ENCODE measurements at places on chromosomes 1 and 21.

GRCh38 chr1:110308247-110308646 lies 30.9 kb upstream of the RBM15 start:
- no peak for DNase-seq

- peak; percentile 4 for DNase-seq
These were observed 1048.1 kb downstream of the BRINP3 start for GRCh38 chr1:189429610-189430009.

DNA sequence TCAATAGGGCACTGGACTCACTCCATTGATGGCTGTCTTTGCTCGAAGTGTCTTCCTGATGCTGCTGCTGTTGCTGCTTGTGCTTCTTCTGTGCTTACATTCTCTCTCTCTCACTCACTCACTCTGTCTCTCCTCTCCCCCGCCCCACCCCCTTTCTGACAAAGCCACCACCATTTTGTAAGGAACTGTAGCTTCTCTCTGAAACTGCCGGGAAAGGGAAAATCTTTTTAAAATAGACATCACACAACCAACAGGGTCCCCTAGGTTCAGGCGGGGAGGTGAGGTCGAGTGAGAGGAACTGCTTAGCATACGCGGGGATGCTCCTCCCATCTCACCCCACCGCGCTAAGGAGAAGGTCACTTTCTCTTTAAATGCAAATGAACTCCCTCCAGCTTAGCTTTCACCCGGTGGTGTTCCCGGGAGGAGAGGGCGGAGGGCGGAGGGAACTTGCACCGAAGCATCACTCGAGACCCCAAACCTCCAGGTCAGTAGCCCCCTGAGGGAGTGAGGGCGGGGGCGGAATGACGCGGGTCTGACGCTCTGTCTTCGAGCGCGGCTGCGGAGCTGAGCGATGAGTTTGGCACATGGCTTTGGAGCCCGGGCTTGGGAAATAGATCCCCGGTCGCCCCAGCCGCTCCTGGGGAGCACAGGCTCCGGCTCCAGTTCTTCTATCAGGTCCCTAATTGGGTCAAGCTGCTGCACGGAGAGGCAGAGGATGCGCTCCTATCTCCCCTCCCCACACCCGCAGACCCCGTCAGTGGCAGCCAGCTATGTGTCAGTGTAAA lies at the start of gene CCDC28B:
Gene CCDC28B, plus strand, starts transcription at position 370 of the 785 bp plus-strand sequence. CDS start 1,341 bp downstream, outside the sequence.
- DNase-seq, result no peak

- DNase-seq, result no peak
These were observed 103.8 kb downstream of the LYPLAL1 start for GRCh38 chr1:219277304-219278105.

- no peak for DNase-seq
These were observed 119.1 kb downstream of the ERG start for GRCh38 chr21:38379147-38379546.

- DNase-seq, result no peak
These were observed 12.6 kb upstream of the ITPKB start for GRCh38 chr1:226751703-226752102.

DNA sequence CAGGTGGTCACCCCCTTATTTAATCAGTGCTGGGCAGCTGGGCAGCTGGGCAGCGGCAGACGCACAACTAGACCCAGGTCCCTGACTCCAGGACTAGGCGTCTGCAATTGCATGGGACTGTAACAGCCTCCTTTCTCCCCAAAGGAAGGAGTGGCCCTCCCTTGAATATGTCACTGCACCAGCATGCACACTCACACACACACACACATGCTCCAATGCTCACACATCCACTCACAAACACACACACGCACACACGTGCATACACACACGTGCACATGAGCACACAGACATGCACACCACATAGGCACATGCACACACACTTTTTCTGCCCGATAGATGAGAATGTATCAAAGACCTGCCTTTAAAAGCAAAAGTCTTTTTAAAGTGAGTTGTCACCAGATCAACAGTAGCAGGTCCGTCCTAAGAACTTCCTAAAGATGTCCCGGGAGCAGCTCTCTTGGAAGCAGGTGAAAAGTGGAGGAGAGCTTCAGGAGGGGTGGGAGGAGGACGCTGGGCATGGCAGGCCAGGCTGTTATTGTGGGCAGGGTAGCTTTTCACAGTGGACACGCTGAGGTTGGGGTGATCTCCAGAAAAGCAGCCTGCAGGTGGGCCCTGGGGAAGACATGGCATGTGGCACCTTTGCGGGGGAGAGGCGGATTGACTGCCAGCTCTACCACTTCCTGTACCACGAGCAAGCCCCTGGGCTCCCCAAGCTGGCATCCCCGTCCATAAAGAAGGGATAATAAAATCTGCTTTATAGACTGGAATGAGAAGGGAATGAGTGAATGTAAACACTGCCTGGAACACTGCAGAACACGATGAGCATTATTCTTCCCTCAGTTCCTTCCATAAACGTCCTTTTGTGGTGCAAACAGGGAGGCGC lies 1.7 kb downstream of the PDE9A start:
- no peak for DNase-seq

DNA sequence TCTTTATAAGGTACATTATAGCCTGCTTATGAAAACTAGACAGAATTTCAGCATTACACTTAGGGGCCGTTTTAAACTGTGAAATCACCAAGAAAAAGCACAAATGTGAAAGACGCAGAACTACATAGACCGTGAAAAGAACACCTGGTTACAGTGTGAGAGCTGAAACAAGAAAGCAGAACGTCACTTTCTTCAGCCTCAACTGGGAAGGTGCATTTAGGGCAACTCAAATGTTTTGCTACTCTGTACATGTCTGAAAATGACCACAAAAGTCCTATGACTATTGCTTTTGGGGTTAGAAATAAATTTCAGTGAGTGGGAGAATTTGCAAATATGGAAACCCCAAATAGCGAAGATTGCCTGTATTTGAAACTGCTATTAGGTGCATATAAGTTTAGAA lies 268.7 kb downstream of the OLFM3 start:
- DNase-seq, result no peak

DNA sequence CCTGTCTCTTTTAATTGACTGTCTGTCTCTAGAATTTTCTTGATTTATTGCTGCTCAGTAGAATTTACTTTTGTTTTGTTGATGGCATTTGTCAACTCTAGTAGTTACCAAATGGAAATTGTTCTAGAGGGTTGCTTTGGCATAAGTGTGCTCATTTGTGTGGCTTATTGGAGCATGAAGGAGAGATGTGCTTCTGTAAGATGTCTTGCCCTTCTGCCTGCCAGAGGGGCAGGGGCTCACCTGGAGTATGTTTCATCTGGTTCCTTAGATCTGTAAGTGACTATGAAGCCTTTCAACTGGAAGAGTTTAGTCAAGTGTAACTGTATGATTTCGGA lies 345.5 kb downstream of the DISC1 start:
- no peak for DNase-seq

- no peak for DNase-seq
These were observed 2.5 kb upstream of the GBP4 start for GRCh38 chr1:89201106-89201794.

- no peak for DNase-seq
These were observed 25.3 kb downstream of the DPH5 start for GRCh38 chr1:101000131-101000873.

DNA sequence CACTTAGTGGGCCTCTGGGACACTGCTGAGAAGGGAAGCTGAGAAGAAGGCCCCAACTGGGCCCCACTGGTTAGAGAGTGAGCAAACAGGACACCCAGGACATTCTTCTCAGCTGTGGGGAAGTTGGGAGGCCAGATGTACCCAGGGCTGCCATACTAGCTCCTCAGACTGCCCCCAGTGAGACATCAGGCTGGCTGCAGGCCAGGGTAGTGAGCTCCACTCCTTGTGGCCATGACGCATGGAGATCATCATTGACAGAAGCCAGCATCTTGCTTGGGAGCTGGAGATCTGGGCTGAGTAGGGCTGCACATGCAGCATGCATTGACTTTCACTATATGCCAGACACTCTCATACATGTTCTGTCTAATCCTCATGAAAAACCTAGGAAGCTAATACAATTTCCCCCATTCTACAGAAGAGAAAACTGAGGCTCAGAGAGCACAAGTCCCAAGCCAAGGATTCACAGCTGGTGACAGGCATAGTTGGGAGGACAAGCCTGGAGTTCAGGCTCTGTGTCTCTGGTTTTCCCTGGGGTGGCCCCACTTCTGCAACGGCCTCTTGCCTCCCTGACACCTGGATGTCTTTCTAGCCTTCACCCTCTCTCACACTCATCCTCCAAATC lies 24.1 kb upstream of the MYCL start:
- DNase-seq, result no peak

DNA sequence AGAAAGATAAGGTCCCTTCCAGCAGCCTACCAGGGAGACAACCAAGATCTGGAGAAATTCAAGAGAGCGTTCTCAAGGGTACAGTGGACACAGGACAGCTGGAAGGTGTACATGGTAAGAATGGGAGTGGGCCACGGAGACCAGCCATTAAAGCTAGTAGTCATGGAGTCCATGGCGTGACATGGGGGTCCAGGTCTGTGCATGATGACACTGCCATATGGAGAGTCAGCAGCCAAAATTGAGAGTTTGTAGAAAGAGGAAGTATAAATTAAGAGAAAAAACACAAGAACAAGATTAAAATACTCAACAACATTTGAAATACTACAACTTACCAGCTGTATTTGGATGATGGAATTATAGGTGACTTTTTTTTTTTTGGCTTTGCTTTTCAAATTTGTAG lies 7.9 kb upstream of the LORICRIN start:
- no peak for DNase-seq

GRCh38 chr1:24319312-24319863 lies at the start of gene GRHL3:
Gene GRHL3 (plus strand): TSS chr1:24319357. CDS start chr1:24319552, 195 bp downstream.
- DNase-seq, result no peak

DNA sequence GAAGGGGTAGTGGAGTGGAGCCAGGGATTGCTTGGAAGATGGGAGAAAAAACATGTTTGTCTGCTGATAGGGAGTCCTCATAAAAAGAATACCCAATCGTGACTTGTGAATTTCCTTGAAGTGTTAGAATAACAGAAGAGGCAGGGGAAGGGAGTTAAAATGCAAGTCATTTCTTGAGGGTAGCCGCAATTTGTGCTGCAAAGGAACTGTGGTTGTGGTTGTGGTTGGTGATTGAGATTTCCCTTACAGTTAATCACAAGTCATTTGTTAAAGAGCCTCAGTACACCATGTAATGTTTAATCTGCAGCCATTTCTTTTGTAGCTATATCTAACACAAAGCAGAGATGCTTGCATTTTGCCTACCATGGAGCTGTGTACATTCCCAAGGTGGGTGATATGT lies 38.5 kb upstream of the EGLN1 start:
- no peak for DNase-seq

Data from NCI-H1930 (cell line).